ENCODE measurements at places on chromosomes 1 and 21.

GRCh38 chr1:84781946-84782771 is 91.9 kb upstream of the SSX2IP start:
- DNase-seq = peak; percentile 89

GRCh38 chr1:227604446-227604845 is 41.1 kb downstream of the ZNF678 start:
- DNase-seq = peak; percentile 9

DNA sequence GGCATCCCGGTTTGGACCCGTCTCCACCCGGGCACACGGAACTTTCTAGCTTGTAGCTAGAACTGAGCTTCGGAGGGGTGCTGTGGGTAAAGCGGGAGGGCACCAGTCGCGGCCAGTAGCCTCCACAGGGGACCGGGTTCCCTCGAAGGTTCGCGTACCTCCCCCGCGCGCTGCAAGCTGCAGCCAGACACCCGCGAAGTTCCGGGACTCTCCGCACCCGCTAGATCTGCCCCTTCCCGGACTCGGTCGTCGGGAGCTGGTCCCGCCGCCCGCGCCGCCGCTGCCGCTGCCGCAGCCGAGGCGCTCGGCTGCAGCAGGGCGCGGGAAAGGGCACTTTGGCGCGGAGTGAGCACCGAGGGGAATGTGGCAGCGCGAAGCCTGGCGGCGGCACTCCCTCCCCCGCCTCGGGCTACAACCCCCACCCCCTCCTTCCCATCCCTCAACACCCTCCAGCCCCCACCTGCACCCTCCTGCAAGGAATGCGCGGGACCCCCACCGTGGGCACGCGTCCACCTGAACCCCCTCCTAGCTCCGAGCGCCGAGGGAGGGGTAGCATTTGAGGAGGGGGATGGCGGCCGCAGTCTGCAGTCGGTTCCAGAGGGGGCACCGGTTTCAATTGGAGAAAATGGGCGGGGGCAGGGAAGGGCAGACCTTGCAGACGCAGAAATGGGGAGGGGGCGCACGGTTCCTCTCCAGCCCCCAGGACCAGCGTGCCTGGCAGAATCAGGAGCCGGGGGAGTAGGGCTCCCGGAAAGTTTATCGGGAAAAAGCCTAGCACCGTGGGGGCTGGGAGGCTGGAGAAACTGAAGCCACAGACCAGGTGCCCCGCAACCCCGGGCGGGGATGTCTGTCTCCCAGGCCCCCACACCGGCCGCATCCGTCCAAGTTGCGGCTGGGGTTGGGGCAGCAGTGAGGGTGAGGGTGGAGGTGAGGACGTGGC is 968 bp downstream of the CSMD2 start:
- DNase-seq = peak; percentile 32

DNA sequence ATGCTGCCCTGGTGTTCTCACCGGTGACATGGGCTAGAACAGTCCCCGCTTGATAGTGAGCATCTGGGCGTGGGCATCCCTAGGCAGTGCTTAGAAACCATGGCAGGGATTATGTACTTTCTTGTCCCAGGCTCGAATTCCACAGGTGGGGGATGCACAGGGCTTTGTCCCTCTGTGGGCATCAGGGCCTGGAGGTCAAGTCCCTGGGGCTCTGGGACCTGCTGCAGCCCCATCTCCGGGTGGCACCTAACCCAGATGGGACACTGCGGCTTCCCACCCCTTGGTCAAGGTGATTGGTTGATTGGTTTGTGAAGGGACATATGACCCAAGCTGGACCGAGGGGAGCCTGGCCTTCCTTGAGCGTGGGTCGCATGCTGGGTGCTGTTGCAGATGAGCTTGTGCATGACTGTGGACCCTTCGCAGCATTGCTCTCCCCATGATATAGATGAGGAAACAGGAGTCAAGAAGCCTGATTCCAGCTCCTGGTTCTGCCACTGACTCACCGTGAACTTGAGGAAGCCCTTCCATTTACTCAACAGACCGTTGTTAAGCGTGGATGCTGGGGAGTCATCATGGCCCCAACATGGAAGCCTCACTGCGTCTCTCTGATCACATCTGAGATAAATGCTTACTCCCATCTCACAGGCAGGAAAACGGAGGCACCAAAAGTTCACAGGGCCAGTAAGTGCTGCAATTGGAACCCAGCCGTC is 64.0 kb upstream of the RUNX3 start:
- DNase-seq = no peak

- no peak for DNase-seq
Measured at GRCh38 chr1:209707308-209707707, 2.7 kb downstream of the HSD11B1 start.

GRCh38 chr1:216464489-216464888 is 41.2 kb upstream of the USH2A start:
- DNase-seq = no peak

- no peak for DNase-seq
Measured at GRCh38 chr1:198856601-198857000, 217.8 kb downstream of the PTPRC start.

- DNase-seq = no peak
Measured at GRCh38 chr1:61757950-61758349, 15.7 kb downstream of the PATJ start.

DNA sequence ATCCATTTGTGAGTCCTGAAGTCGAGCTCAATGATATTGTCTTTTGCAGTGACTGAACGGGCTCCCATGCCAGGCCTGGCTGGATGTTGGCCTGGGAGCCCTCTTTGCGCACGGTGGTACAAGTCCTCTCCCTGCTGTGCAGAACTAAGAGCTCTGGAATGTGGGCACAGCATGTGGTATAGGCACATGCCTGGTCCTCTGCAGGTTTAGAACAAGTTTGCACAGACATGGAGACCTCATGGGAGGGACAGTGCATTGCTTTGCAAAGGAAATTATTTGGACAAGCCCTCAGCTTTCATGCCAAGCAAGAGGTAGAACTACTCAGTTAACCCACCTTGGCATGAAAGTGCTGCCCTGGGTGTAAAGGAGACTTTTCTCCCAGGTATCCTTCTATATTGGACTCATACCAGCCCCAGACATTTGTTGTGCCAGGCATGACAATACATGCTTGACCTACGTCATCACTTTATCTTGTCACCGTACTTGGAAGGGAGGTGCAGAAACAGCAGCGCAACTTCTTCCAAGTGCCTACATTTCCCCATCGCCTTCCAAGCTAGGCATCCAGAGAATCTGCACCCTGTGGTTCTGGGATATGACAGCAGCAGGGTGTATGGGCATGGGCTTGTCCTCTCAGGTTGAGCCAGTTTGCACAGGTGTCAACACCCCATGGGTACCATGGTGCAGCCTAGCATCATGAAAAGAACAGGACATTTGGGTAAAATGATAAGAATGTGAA is 37.6 kb upstream of the MRPS6 start:
- DNase-seq = no peak

DNA sequence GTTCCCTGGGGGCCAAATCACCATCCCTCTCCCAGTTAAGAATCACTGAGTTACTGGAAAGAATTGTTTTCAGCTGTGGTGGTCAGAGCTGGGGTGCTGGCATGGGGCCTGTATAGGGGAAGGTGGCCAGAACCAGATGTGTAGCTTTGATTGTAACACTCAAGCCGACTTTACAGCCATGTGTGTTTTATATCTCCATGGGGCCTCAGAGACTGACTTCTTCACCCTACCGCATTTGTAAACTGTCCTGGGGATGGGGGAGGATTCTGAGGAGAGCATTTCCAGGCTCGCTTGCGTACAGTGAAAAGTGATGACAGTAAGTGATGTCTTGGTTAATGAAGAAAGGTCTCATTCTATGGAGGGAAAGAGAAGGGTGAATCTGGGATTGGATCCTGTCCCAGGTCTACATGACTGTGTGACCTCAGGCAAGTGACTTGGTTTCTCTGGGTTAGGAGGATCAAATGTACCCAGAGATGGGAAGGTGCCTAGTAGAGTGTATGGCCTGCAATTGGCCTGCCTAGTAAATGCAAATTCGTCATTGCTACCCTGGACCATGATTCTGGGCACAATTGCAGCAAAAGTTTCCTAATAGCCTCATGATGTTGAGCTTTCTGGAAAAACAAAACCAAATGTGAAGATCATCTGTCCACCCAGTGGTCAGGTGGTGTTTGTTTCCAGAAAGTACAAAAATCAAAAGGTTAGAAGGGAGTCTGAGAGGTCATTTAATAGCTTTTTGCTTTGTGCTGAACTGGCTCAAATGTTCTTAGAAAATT is 49.7 kb upstream of the RCC2 start:
- DNase-seq = no peak

GRCh38 chr1:171645553-171646248 is 6.8 kb downstream of the MYOC start:
- peak; percentile 12 for DNase-seq
